ENCODE measurements at places on chromosomes 4 and X.

DNA sequence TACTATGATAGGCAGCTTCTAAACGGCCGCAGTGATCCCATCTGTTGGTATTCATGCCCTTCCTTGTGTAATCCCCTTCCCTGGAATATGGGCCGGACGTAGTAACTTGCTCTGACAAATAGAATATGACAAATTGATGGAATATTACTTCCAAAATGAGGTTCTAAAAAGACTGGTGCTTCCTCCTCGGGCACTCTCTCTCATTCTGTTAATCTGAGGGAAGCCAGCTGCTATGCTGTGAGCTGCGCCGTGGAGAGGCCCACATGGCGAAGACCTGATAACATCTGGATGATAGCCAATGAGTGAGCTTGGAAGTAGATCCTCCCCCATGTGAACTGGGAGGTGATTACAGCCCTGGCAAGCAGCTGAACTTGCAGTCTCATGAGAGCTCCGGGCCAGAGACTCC, 27.2 kb upstream of the SLC25A4 start:
- H3K27ac ChIP-seq, result no peak overlapping the region
- peaks cover 17% of the 10 kb centered on the region for H3K4me1 ChIP-seq
- DNase-seq, result peak; percentile 81
- H3K4me3 ChIP-seq, result no peak overlapping the region
- no peaks in the 10 kb centered on the region for H3K27me3 ChIP-seq
- no peaks in the 10 kb centered on the region for H3K36me3 ChIP-seq

- DNase-seq, result no peak
- no peaks in the 10 kb centered on the region for H3K27me3 ChIP-seq
- no peak overlapping the region for H3K27ac ChIP-seq
- no peaks in the 10 kb centered on the region for H3K4me1 ChIP-seq
- no peak overlapping the region for H3K4me3 ChIP-seq
Observed at GRCh38 chr4:178173771-178174170, 731.5 kb upstream of the AGA start.

DNA sequence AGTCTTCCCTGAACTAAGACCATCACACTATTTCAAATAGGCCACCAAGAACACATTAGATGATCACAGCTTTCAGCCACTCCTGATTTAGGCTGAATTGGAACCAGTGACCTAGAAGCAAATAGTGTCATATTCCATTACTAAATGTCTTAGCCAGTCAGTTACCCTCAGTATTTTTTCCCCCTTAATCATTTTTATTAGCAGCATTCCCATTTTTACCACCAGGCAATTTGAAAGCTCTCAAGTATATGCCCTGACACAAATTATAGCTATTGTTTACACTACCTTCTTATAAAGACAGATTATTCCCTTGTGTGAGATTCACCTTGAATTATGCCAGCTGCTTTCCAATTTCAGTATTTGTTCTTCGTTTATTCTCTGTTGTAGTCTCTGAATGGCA, 1146.9 kb downstream of the PDHA2 start:
- no peaks in the 10 kb centered on the region for H3K27me3 ChIP-seq
- no peaks in the 10 kb centered on the region for H3K4me1 ChIP-seq
- no peak overlapping the region for H3K4me3 ChIP-seq
- H3K27ac ChIP-seq, result no peak overlapping the region
- DNase-seq, result no peak

DNA sequence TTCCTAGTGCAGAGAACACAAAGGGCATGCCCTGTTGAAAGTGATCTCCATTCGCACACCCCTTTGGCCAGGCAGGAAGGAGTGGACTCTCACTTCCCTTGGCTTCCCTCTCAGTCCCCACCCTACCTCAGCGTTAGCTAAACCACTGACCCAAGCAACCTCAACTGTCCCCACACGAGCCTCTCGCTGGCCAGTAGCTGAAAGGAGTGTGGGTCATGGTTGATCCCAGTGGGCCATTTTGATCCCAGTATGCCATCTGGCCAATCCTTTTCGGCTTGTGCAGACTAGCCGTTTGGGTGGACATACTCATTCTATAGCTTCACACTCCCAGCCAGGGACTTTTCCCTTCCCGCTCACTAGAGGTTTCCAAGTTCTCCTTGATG, 24.4 kb upstream of the BCORL1 start:
- H3K27ac ChIP-seq, result no peak overlapping the region
- H3K4me3 ChIP-seq, result no peak overlapping the region
- peaks cover 3% of the 10 kb centered on the region for H3K4me1 ChIP-seq
- no peaks in the 10 kb centered on the region for H3K36me3 ChIP-seq
- no peak for DNase-seq
- no peaks in the 10 kb centered on the region for H3K27me3 ChIP-seq

DNA sequence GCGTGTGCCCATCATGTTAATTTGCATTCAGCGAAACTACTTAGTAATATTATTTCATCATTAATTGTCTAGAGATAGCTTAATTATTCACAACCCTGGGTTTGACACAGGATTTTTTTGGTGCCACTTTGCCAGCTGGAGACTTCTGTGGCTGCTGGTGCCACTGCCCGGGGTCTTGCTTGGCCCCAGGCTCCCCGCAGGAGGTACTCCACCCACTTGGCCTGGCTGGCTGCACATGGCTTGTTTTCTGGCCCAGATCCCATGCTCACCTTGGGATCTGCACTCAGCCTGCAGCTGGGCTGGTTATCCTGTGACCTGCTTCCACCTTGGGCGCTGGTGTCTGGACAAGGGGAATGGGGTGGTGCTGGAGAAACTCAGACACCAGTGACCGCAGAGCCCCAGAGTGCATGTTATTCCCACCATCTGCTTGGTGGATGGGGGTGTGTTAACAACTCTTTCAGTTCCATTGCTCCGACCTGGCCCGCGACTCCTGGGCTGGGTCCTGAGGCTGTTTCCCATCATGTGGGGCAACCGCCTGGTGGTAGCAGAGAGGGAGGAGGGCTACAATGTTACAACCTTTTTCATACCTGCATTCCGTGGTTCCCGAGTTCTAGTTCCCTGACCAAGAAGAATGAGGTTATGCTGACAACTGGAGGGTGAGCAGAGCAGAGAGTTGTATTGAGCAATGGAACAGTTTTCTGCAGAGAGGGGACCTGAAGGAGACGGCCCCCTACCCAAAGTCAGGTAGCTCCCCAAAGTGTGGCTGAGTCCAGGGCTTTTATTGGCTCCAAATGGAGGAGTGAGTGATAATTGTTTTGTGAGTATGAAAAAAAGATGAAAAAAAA, 1950.0 kb upstream of the IGFBP7 start:
- no peak for DNase-seq
- H3K27me3 ChIP-seq, result no peaks in the 10 kb centered on the region
- no peak overlapping the region for H3K4me3 ChIP-seq

DNA sequence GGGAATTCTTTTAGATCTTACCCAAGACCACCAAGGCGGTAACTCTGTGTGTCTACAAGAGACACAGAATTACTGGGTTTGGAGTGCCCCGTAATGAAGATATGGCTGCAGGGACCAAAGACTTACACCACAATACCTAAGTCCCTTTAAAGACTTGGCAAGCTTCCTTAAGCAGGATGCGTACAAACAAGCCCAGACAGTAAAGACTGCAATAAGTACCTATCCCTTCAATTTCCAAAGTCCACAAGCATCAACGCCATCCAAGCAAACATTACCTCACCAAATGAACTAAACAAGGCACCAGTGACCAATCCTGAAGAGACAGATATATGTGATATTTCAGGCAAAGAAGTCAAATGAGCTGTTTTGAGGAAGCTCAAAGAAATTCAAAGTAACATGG, 42.3 kb upstream of the RNF128 start:
- no peak overlapping the region for H3K4me3 ChIP-seq
- no peaks in the 10 kb centered on the region for H3K36me3 ChIP-seq
- H3K27me3 ChIP-seq, result no peaks in the 10 kb centered on the region
- DNase-seq, result no peak
- no peaks in the 10 kb centered on the region for H3K4me1 ChIP-seq
- no peak overlapping the region for H3K27ac ChIP-seq

- no peaks in the 10 kb centered on the region for H3K36me3 ChIP-seq
- no peaks in the 10 kb centered on the region for H3K27me3 ChIP-seq
- no peak overlapping the region for H3K27ac ChIP-seq
- no peak overlapping the region for H3K4me3 ChIP-seq
- no peak for DNase-seq
- no peaks in the 10 kb centered on the region for H3K4me1 ChIP-seq
Observed at GRCh38 chrX:40031911-40032310, 65.8 kb downstream of the BCOR start.
